Central memory CD8-positive, alpha-beta T cell (primary cell): ENCODE measurements at places on chromosomes 5 and 9.

GRCh38 chr5:57034201-57034916 is 82.4 kb upstream of the MIER3 start:
- DNase-seq, result no peak

DNA sequence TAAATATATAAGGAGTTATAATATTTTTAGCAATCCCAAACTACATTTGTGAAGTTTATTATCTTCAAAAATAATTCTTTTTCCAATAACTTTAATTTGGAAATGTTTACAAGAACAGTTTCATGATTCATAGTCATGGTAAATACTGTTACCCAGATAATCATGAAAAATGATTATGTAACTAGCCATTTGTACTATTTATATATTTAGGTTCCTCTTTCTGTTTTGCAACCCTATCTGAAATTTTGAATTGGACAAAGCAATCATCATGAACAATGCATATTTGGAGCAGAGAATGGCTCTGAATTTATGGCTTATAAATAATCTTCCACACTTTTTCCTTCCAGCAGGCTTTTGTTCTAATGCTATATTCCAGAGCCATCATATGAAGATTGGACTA is 499.7 kb downstream of the SLCO4C1 start:
- DNase-seq, result no peak

DNA sequence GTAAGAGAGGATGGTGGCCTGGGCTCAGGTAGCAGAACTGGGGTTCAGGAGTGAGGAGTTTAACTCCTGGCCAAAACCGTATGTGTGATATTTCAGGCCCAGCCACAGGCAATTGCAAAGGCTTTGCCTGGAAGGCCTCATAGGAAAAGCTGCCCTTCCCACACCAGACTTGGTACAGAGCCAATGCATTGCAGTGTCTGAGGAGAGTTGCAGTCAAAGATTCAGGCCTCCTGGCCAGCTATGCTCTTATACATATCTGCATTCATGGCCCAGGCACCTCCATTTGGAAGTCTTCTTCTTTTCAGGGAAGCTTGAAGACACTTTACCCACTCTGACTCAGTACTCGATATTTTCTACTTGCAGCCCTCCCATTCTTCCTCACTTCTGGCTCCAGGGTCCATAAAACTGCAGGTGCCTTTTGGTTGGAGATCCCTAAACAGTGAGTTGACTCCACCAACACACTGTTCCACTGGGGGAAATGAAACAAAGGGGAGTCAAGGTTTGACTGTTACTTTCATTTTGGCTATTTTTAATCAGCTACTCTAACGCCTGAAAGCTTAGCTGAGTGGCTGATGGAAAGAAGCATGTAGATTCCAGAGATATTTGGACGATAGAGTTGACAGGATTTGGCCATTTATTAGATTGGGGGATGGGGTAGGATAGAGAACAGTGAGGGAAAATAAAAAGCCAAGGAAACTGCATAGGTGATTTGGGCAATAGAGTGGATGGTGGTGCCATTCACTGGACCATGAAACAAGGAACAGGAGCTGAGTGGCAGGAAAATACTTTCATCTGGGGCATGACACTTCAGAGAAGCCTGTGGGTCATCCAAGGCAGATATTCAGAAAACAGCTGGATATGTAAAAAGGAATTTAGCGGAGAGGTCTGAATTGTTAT is 30.6 kb upstream of the IL33 start:
- DNase-seq, result no peak

DNA sequence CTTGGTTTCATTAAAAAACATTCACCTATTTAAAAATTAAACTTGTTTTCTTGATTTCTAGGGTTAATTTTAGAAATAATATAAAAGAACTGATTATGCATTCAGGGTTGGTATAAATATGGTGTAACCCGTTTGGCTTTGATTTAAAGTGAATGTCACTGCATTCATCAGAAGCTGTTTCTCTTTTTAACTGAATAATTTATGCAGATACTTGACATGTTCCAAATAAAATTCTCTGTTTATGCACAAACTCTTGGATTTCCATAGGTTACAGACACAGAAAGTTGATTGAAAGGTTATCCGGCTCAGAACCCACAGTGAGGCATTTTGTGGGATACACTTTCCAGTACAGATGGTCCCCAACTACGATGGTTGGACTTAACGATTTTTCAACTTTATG is 161.3 kb downstream of the HACD4 start:
- no peak for DNase-seq

- no peak for DNase-seq
These were observed 126.8 kb upstream of the FBXL7 start for GRCh38 chr5:15373151-15373550.

- DNase-seq, result no peak
These were observed 51.7 kb downstream of the ZNF474 start for GRCh38 chr5:122180863-122181548.

DNA sequence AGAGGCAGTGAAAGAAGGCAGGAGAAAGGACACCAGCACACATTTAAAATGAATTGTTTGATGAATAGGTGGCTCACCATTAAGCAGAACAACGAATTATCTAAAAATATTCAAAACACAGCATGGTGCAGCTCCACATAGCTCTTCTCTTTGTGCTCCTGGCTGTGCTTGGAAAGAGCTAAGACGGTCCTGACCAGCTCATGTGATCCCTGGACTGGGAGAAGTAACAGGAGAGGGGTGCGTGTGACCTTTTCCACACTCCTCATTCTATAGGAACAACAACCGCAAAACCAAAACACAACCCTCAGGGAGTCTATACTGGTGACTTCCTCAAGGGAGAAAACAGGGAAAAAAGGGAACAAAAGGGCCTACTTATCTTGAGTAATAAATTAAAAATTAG is 140.5 kb downstream of the DIRAS2 start:
- DNase-seq, result no peak
